ENCODE measurements at places on chromosomes 5 and 9. TPM values are rescaled to one million over a fixed set of nuclear protein-coding genes. Genes with fewer than 3 reads are reported as not detected.

DNA sequence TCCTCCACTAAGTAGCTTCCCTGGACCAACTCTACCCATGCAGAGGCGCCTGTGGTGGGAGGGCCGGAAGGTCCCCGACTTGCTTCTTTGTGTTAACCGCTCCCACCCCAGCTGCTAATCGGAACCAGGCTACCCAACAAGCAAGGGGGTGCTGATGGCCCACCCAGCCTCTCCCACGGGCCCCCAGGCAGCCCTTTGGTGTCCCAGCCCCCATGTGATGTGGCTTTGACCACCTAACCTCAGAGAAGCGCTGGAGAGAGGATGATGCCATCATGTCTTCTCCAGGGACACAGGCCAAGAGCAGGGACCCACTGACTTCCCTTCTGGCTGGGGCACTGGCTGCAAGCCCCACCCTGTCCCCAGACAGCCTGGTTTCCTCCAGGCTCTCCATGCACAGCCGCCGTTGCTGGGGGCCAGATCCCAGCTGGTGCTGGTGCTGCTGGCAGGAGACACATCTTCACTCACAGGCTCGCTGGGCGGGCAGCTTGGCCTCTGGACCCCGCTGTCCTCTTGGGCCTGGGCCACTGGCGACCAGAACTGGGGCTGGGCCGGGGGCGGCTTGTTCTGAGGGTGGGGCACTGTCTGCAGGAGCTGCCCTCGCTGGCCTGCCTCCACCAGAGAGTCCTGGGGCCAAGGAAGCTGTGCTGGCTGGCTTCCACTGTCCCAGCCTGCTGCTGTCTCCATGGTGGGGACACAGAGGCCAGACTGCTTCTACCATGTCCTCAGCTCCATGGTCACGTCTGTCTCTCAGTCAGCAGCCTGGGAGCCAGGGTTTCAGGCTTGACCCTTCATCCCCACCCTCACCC lies 27.8 kb downstream of the LAMC3 start:
- DNase-seq: no peak

GRCh38 chr9:132199056-132199455 lies 37.2 kb downstream of the NTNG2 start:
- no peak for DNase-seq

GRCh38 chr5:37490931-37491330 lies 111.8 kb downstream of the WDR70 start:
- no peak for DNase-seq

The ROPN1L gene
- 3.6 TPM for total RNA-seq

The GFI1B gene
- not detected for total RNA-seq

The MCC gene
- 0.20 TPM for total RNA-seq

All from Caki2 (cell line).